ENCODE measurements at places on chromosomes 16 and 17. TPM values are rescaled to one million over a fixed set of nuclear protein-coding genes. Genes with fewer than 3 reads are reported as not detected.

GRCh38 chr16:47198180-47198575 is 54.4 kb upstream of the NETO2 start:
- DNase-seq: no peak

GRCh38 chr17:47388825-47389224 is 65.1 kb downstream of the EFCAB13 start:
- no peak for DNase-seq

IL4R gene
- total RNA-seq: 99.2 TPM

- peak; percentile 82 for DNase-seq
These were observed 52.4 kb upstream of the ENDOV start for GRCh38 chr17:80362428-80363119.

SMIM36 gene
- not detected for total RNA-seq

GRCh38 chr17:82397449-82398335 is 20.5 kb upstream of the HEXD start:
- peak; percentile 73 for DNase-seq

GRCh38 chr17:64160378-64160777 is 30.4 kb upstream of the ERN1 start:
- no peak for DNase-seq

UMOD gene
- total RNA-seq: not detected

GRCh38 chr17:32222621-32223020 is 43.0 kb upstream of the RHBDL3 start:
- no peak for DNase-seq

DNA sequence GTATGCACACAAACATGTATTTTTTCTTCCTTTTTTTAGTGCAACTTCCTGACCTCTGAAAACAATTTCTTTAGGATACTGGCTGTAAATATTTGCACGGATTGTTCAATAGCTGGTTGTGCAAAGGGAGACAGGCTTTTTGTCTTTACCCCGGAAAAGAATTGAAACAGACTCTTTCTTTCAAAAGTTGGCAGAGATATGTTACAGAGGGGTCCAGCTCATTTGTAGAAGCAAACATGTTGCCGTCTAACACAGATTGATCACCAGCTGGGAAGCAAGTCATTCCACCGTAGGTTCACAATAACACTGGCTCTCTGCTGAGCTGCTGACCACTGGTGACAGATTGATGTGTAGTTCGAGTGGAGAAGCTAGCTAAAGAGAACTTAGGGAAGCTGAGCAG is 130.9 kb downstream of the STX8 start:
- DNase-seq: no peak

- no peak for DNase-seq
These were observed 102.5 kb downstream of the MRM1 start for GRCh38 chr17:36703860-36704266.

DNA sequence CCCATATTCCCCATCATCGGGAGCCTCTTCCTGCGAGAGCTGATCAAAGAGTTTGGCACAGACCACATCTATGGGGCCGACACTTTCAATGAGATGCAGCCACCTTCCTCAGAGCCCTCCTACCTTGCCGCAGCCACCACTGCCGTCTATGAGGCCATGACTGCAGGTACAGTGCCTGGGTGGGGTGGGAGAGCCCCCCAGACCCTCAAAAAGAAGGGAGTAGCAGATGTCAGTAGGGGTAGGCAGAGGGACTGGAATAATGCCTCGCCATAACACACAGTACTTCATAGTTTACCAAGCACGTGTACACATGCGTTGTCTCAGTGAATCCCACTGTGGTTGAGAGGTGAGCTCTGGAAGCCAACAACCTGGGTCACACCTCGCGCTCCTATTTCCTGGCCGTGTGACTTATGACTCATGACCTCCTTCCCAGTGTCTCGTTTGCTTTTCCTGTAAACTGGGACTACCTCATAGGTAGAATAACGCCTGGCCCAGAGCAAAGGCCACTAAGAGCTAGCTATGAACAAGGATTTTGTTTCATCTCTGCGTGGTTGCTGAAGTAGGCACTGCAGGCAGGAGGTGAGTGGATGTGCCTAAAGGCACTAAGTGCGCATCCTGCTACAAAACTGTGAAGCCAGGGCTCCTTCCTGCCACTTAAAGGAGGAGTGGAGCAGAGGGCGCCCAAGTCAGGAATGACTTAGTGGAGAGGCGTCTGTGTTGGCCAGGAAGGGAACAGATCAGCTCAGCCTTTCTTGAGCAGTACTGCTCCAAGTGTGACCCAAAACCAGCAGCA is 5.2 kb downstream of the NAGLU start:
- no peak for DNase-seq

SPATA22 gene
- total RNA-seq: 0.28 TPM

DNA sequence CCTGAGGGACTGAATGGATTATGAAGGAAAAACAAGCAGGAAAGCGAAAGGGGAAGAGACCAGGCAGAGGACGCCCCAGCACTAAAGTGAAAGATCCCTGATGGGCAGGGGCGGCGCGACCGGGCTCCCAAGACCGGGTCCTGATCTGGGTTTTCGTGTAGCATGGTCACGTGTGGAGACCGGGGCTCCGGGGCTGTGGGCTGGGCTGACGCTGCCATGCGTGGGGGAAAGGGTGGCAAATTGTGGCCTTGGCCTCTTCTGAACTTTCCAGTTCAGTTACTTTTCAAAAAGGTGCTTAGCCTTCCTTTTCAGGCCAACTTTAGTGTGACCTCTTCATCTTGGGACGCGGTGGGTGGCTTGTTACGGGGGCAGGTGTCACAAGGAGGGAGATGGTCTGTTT is 57.5 kb downstream of the METRNL start:
- DNase-seq: peak; percentile 68

GNAO1 gene
- 39.1 TPM for total RNA-seq

DNA sequence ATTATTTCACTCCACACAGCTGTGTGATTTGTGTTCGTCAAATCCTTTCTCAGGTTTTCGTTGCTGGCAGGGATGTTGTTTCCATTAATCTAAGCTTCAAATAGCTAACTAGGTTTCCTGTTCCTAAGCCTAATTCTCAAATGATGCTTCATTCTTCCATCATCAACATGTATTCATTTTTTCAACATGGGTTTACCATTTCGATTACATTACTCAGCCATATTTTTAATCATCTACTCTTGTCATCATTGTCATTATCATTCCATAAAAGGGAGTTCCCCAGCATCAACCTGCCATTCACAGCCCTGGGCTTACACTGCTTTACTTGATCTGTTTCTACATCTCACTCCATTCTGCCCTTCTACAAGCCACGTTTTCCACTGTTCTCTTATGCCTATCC is 33.3 kb upstream of the ANKFN1 start:
- DNase-seq: no peak

DNAH3 gene
- not detected for total RNA-seq

DNA sequence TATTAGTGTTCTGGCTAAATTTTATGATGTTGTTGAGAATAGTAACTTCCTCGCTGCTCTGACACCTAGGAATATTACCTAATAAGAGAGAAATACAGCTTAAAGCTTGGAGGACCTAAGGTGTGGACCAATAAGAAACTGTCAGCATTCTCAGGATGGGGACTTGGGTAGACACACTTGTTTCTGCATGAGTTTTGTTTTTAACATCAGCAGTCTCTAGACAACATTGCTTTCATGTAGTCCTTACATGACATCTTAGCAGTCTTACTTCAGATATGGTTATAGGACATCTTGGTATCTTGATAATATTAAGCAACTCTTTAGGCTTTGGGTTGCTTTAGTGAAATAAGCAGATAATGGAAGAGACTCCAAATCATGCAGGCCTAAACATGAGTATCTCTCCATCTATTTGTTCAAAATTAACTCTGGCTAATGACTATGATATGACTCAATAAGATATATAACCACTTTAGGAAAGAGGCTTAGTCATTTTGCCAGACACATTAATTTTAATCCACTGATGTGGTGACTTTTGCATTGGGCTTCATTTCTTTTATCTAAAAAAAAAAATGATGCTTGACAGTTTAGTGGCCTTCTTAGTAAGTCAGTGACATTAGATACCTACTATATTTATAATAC is 84.5 kb downstream of the WNT3 start:
- DNase-seq: no peak

Data from posterior vena cava (tissue), 2 donors.